H9 (cell line): ENCODE measurements at places on chromosomes 12 and 14. TPM values are rescaled to one million over a fixed set of nuclear protein-coding genes. Genes with fewer than 3 reads are reported as not detected.

TCL1B gene
- total RNA-seq, result 3.6 and 3.8 TPM in 2 replicates

SERPINA10 gene
- not detected in 2 replicates for total RNA-seq

DPY19L2 gene
- 4.9 and 6.1 TPM in 2 replicates for total RNA-seq

DNA sequence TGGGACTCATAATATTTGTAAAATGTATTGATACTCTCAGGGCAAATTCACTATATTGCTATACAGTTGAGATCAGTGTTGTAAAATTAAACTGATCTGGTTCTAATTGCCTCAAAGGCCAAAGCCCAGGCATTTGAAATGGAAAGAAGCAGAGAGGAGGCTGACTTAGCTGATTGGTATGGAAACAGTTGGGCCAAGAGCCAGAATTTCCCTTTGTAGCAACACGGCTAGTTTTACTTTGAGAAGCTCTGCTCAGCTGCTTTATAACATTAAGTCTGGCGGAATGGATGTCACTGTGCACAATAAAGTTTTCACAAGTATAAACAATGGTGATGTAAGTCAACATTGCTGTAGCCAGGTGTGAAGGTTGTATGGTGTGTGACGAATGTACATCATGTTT is 186.4 kb downstream of the MSRB3 start:
- no peak for DNase-seq
- no peak overlapping the region for H3K27ac ChIP-seq
- no peaks in the 10 kb centered on the region for H3K27me3 ChIP-seq
- H3K4me3 ChIP-seq, result no peak overlapping the region
- H3K4me1 ChIP-seq, result no peaks in the 10 kb centered on the region
